D341Med (cell line): ENCODE measurements at places on chromosomes 3 and 15.
A peak's percentile ranks its signal among the peaks of the same experiment; 100 is the strongest.

- no peak for DNase-seq
These were observed 48.4 kb downstream of the BLM start for GRCh38 chr15:90765531-90765930.

DNA sequence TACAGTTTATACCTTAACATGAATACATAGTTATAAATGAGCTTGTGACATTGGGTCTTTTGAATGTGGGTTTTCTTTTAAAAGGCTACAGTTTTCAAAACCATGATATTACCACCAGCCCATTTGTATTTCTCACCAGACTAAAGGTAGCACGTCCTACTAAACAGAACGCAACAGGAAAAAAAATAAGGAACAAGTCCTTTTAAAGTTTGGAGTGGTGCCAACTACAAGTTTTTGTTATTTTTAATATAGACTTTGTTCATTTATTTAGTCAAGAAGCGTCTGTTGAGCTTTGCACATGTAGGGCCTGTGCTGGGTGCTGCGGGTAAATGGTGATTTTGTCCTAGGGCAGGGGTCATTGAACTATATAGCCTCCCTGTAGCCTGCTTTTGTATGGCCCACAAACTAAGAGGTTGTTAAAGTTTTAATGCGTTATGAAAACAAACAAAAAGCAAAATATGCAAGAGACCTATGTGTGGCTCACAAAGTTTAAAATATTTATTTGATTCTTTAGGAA is 164.4 kb downstream of the GHSR start:
- no peak for DNase-seq

DNA sequence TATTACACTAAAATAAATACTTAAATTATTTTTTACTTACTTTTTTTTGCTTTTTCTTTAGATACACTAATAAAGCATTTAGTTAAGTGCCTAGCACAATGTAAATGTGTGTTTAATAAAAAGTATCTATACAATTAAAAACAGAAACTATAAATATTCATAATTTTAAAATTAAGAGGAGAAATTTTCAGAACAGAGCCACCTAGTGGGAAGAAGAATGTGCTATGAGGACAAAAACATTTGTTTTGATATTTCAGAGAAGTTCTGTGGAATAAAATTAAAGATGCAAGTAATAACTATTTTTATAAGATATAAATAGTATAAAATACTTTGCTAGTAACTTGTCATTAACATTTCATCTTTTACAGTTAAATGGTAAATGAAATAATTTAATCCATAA is 33.6 kb upstream of the PLSCR5 start:
- no peak for DNase-seq

DNA sequence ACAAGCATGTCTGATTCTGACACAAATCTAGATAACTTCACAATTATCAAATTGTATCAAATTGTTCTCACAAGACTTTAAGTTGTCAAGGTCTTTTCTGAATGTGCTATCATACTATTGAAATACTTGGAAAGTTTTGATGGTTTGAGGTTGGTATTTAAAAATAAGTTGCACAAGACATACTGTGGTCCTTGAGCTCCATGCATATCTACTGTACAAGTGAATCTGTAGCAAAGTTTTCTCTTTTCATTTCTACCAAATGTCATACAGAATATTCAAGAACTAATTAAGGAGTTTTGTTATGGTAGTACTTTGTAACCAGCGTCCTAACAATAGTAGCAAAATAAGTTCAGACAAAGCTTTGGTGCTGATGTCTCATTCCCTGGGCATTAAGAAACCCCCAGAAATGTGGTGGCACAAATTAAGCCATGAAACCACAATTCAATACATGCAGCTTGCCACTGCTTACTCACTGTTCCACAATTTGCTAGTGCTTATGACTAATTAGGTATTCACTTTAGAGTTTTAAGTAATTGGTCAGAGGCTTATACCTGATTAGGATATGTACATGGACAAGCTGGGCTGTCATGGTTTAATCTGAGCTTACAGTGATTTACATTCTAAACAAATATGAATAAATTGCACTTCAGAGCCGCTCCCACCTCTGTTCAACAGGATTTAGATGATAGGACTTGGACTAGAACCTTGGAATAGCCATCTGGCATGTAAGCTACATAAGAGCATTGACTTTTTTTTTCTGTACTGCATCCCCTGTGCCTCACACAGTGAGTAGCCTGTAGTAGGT is 8.8 kb downstream of the TBC1D23 start:
- DNase-seq: peak; percentile 70

DNA sequence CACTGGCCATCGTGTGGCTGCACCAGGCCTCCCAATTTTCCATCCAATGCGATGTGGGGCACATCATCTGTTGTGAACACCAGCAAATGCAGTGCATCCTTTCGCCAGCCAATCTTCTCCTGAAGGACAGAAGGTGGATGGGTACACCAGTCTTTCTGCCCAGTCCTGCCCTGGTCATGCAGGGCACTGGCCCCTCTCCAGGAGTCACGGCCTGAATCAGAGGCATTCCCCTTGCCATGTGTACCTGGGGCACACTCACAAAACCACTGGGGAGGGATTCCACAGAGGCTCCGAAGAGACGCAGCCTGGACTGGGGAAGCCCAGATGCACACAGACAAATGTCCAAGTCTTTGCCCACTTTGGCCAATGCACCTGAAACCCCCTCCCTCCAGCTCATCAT is 65.8 kb downstream of the ITGB5 start:
- DNase-seq: no peak

- no peak for DNase-seq
These were observed 31.4 kb upstream of the CD47 start for GRCh38 chr3:108122276-108122675.

DNA sequence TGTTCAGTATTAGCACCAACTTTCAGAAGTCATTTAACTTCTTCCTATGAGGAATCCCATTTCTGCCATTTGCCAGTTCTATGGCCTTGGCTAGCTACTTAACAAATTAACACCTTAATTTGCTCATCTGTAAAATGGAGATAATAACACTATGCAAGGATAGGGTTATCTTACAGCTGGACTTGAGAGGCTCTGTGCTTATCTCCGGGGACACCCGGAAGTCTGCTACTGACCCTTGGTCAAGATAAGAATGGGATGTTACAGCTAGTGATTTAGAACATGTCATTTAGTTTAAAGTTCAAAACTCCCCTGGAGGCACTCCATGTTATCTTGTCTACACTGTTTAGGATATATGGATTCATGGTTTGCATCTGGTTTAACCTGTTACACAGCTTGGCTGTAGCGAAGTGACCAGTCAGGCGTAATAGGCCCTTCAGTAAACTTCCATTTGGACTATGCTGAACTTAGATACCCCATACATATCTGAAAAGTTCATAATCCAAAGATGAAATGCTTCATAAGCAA is 156.0 kb upstream of the CD96 start:
- DNase-seq: no peak

DNA sequence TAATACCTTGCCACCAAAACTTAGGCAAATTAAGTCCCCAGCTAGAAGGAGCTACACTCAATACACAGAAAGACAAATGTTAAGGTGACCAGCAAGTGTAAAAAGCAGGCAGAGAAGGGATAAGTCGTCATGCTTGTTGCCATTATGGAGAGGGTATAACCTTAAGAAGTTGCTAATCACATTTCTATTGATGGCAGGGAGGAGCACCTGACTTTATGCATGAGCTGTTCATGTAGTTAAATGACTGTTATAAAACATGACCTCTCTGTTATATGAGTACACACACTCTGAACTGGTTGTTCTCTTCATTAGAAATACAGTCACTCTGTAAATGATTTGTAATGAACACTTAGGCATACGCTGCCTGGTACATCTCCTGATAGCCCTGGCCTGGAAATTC is 6.6 kb upstream of the CCNL1 start:
- DNase-seq: no peak

- DNase-seq: no peak
These were observed 139.0 kb downstream of the P3H2 start for GRCh38 chr3:189981668-189982067.

DNA sequence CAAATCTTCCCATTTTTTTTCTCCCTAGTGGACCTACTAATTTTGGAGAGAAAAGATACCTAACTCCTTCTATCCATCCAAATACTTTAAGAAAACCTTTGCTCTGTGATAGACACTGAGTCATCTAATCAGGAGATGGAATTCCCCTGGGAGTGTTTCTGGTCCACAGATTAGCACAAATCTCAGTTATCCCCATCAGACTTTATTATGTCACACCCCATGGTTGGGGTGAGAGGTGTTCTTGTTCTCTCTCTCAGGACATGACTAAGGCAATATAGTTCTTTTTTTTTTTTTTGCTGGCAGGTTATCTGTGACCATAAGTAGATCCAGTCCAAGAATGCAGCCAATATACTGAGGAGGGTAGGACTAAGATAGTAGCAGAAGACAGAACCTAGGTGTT is 15.8 kb downstream of the SLC9A9 start:
- DNase-seq: no peak

DNA sequence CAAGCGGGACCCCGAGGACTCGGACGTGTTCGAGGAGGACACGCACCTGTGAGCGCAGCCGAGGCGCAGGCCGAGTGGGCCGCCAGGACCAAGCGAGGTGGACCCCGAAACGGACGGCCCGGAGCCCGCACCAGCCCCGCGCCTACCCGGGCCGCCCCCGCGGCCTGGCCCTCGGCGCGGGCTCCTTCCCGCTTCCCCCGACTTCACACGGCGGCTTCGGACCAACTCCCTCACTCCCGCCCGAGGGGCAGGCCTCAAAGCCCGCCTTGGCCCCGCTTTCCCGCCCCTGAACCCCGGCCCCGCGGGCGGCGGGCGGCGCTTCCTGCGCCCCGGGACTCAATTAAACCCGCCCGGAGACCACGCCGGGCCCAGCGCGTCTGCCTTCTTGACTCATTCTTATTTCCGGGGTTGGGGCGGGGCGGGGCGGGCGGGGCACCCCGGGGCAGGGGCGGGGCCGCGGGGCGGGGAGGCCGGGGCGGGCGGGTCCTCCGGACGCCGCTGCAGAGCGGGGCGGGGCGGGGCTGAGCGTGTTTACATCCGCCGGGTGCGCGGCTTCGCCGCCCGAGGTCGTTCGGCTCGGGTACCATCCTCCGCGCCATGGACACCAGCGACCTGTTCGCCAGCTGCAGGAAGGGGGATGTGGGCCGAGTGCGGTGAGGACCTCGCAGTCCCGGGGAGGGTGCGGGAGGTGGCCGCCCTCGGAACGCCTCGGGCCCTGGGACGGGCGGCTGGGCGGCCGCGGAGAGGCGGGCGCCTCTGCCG is at the start of gene ABTB1:
ABTB1 (plus strand) TSS at position 524 of the 762 bp plus-strand sequence; CDS start at position 598, 74 bp downstream.
- peak; percentile 97 for DNase-seq

GRCh38 chr3:139571711-139572110 is 32.2 kb upstream of the RBP1 start:
- no peak for DNase-seq

GRCh38 chr3:13540297-13540995 is 8.5 kb upstream of the FBLN2 start:
- no peak for DNase-seq

DNA sequence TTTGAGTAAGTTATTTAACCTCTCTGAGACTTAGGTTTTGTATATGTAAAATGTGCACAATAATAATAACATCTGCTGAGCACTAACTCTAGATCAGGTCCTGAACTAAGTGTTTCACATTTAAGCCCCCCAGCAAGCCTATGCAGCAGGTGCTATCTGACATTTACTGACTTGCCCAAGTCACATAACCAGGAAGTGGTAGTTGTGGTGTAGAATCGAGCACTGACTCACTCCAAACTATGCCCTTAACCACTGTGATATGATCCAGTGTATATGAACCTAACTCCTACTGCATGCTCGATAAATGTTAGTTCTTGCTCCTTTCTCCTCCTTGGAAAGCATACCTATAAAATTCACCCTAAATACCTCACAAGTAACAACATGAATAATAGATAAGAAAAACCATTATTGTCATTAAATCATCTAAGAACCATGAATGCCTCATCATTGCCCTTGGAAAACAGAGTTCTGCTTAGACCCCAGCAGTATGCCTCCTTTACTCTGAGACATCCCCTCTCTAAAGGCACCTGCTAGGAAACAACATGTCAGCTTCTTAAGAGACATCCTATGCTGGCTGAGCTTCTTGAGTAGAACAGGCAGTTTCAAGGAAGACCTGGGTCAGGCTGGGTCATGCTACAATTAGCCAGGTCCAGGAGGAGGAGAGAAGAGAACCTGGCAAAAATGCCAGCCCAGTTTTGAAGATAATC is 3.0 kb upstream of the SHC4 start:
- DNase-seq: no peak

DNA sequence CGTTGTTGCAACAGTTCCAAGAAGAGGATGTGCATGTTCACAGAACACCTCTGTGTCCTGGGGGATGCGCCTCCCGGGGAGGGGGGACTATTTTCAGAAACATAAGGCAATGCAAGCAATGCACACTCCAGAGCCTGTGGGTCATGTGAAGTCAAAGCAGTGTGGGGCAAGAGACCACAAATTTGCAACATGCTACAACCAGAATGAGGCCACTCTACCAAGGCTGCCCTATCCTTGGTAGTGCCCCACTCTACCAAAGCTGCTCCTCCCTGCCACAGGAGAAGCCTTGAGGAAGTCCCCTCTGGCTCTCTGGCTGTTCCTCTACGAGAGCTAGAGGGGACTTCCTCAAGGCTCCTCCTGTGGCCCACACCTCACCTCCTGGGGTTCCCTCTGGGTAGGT is 8.4 kb upstream of the NR2C2 start:
- no peak for DNase-seq

GRCh38 chr3:115169808-115170207 is 22.7 kb upstream of the ZBTB20 start:
- DNase-seq: no peak

GRCh38 chr3:126156468-126156867 is 23.9 kb downstream of the ALDH1L1 start:
- peak; percentile 17 for DNase-seq

DNA sequence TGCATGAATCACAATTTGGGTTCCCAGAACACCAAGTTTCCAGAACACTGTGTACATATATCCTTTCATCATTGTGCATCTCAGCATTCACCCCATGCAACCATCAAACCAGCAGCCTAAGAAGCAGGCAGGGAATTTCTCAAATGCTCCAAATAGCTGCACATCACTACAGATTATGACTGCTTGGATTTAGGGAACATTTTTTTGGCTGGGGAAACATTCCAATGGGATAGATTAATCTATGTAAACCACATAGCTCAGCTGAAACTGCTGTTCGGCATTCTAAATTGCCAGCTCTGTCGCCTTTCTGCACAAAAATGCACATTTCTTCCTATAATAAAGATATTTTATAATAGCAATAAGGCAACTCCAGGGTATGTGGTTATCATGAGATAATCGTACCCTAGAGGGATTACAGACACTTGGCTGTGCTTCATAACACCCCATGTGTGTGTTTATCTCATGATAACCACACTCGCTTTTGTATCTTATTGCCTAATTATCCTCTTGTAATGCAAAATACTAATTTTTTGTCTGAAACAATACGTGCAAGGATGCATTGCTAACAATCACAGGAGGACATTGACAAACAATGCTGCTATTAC is 483.7 kb upstream of the DPH6 start:
- DNase-seq: no peak

DNA sequence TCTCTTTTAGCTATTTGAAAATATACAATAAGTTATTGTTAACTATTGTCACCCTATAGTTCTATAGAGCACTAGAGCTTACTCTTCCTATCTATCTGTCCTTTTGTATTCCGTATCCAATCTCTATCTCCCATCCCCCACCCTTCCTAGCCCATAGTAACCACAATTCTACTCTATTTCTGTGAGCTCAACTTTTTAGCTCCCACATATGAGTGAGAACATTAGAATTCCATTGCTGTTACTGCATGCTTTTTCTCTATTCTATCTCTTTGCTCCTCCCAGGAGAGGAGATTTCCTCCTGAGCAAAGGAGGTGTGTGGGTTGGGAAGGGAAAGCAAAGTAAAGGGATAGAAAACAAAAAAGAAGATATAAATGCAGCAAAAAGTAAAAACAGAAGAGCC is 105.6 kb upstream of the SLC4A7 start:
- no peak for DNase-seq

GRCh38 chr3:113771993-113772392 is 25.2 kb downstream of the ATP6V1A start:
- DNase-seq: no peak
